ENCODE measurements at places on chromosomes 5 and 9. TPM values are rescaled to one million over a fixed set of nuclear protein-coding genes. Genes with fewer than 3 reads are reported as not detected.

The SPATA31C1 gene
- total RNA-seq, result not detected

The RALGPS1 gene
- 9.8 TPM for total RNA-seq

The NPDC1 gene
- total RNA-seq, result 269 TPM

The OR1J2 gene
- not detected for total RNA-seq

The OR1Q1 gene
- not detected for total RNA-seq

The NR6A1 gene
- 8.4 TPM for total RNA-seq

The IARS1 gene
- 52.2 TPM for total RNA-seq

The SPATA31A3 gene
- total RNA-seq, result not detected

The GPR151 gene
- not detected for total RNA-seq

The PCDHGB6 gene
- 16.7 TPM for total RNA-seq

The CARD9 gene
- 3.1 TPM for total RNA-seq

The RIC1 gene
- 42.6 TPM for total RNA-seq

The RAB14 gene
- 44.4 TPM for total RNA-seq

The C5 gene
- 25.3 TPM for total RNA-seq

The GABRA1 gene
- total RNA-seq, result not detected

The OCLN gene
- 13.8 TPM for total RNA-seq

The INSL6 gene
- total RNA-seq, result not detected

The ABL1 gene
- total RNA-seq, result 69.7 TPM

The SH3GL2 gene
- total RNA-seq, result not detected

The LRRC19 gene
- total RNA-seq, result not detected

The SLC6A3 gene
- total RNA-seq, result not detected

The GIN1 gene
- total RNA-seq, result 8.8 TPM

The ASS1 gene
- total RNA-seq, result 320 TPM

Data from tibial nerve (tissue), 4 donors.